ENCODE measurements at places on chromosomes 1 and 21.

GRCh38 chr1:9628541-9629444 lies 22.7 kb upstream of the PIK3CD start:
- DNase-seq: no peak

DNA sequence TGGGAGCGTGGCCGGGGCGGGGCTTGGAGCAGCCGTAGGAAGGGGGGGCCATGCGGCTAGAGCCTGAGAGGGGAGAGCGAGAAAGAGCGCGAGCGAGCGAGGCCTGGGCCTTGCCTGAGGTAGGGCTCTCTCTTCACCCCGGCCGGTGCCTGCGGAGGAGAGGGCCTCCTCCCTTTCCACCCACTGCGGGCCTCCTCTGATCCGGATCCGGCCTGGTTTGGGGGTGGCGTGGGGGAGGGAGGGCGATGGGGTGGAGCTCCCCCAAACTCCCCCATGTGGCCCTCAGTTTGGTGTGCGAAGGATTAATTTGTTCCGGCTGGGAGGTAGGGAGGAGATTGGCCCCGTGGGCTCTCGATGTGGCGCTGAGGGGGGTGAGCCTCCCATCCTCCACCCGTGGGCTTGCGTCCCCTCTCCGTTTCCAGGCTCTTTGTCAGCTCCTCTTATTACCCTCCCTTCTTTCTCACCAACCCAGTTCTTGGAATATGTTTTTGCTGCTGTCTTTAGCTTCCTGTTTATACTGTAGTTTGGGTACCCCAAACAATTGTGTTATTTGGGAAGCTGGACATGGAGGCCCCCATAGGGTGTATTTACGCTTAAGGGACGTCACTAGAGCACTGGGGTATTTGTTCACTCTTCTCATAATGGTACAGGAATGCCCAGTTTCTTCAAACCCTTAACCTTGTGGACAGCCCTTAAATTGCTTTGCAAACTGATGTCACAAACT lies 685 bp downstream of the UBAP2L start:
- DNase-seq: no peak

DNA sequence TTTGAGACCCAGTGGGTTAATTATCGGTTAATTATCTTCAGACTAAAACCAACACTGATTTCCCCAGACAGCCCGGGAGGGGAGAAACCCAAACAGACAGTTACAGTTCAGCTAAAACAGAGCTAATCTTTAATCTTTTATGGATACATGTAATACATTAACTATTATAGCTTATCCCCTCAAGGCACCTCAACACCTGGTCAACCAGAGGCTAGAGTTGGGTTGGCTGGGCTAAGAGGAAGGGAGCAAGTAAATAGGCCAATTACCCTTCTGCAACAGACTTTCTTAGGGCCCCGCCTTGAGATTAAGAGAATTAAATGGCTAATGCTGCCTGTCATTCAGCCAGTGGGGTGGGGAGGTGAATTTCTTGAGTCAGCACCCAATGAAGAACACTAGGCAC lies 6.6 kb upstream of the MED18 start:
- DNase-seq: no peak

DNA sequence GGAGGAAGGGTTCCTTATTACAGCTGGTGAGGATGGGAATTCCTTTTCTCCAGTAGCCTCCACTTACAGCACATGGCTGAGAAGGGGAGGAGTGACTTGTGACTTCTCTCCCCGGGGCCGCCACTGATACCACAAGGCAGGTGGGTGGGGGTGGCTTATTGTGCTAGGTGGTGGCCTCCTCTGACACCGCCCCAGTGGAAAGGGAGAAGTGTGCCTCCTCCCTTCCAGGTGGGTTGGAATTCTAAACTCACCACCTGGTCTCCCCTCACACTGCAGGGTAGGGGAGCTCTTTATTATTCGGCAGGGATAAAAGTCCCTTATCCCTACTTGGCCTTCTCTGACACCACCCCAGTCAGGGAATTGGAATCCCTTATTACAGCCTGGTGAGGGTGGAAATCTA lies 89.5 kb downstream of the CCDC30 start:
- DNase-seq: no peak

GRCh38 chr1:156822680-156823079 lies 6.0 kb upstream of the SH2D2A start:
- DNase-seq: no peak

DNA sequence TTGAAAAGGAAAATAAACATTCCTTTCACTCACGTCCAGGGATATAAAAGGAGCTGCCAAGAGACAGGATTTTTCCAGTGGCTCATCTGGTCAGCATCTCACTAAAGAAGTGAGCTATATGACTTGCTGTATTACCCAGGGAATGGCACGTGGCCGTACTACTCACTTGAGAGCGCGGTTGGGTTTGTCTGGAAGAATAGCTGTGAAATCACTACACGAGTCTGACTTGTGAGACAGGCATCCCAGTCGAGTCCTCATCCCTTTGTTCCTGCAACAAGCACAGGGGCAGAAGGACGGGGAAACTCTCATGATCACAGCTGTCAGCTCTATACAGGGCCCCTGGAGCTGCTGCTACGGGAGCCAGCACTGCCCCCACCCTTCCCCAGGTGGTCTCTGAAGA lies 17.7 kb downstream of the RGS8 start:
- DNase-seq: no peak

- DNase-seq: no peak
Observed at GRCh38 chr1:17356387-17357026, 15.5 kb upstream of the PADI6 start.

DNA sequence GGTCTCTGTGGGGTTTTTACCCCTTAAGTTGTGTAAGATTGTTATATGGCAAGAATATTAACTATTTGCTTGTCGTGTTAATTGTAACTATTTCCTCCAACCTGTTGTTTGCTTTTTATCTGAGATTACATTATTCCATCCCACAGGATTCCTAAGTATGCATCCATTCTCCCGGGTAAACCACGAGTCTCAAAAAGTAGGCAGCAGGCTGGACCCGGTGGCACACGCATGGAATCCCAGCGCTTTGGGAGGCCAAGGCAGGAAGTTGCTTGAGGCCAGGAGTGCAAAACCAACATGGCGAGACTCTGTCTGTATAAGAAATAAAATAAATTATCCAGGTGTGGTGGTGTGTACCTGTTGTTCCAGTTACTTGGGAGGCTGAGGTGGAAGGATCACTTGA lies 12.6 kb upstream of the RSPO1 start:
- no peak for DNase-seq

Measured in GOT3 (cell line).